Mesothelial cell of epicardium (in vitro differentiated cells): ENCODE measurements at places on chromosomes 11 and 22.

DNA sequence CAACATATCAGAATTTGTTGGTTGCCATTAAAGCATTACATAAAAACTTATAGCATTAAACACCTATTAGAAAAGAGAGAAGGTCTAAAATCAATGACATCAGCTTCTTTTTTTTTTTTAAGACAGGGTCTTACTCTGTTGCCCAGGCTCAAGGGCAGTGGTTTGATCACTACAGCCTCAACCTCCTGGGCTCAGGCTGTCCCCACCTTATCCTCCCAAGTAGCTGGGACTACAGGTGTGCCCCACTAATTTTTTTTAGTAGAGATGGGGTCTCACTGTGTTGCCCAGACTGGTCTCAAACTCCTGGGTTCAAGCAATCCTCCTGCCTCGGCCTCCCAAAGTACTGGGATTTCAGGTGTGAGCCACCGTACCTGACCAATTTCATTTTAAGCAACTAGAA lies 57.9 kb downstream of the ARHGEF12 start:
- no peak for DNase-seq

DNA sequence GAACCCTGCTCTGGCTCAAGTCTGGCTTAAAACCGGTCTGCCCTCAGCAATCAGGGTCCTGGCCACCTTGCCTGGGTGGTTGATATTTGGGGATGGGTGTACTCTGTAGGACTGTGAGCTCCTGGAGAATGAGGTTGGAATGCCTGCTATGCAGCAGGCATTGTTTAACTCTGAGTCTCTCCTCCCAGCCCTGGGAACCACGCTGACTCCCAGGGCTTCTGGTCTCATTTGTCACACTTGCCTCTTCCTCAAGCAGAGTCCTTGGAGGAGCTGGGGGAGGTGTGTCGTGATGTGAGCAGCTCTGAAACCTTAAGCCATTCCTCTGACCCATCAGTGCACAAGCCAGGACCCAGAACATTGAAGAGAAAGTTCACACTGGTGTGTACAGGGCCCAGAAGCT lies 340.1 kb downstream of the MN1 start:
- DNase-seq: peak; percentile 52

GRCh38 chr11:111632516-111633220 lies 30.4 kb downstream of the SIK2 start:
- no peak for DNase-seq

DNA sequence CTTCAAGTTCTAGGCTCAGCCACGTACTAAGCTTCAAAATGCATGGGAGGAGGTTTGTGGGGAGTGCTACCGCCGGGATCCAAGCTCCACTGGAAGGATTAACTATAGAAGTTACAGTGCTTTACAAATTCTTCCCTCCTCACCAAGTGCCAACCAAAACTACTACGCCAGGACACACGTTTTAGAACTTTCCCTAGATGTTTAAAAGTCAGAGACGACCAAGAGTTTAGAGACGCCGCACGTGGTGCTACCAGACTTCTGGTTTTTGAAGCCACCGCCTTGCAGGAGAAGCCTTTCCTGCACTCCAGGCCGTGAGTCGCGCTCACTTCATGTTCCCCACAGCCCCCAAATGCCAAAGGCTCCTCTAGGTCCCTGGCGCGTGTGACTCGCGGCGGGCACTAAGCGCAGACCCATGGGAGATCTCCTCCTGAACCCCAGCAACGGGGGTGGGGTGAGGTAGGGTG lies 734 bp downstream of the SNU13 start:
- DNase-seq: no peak

DNA sequence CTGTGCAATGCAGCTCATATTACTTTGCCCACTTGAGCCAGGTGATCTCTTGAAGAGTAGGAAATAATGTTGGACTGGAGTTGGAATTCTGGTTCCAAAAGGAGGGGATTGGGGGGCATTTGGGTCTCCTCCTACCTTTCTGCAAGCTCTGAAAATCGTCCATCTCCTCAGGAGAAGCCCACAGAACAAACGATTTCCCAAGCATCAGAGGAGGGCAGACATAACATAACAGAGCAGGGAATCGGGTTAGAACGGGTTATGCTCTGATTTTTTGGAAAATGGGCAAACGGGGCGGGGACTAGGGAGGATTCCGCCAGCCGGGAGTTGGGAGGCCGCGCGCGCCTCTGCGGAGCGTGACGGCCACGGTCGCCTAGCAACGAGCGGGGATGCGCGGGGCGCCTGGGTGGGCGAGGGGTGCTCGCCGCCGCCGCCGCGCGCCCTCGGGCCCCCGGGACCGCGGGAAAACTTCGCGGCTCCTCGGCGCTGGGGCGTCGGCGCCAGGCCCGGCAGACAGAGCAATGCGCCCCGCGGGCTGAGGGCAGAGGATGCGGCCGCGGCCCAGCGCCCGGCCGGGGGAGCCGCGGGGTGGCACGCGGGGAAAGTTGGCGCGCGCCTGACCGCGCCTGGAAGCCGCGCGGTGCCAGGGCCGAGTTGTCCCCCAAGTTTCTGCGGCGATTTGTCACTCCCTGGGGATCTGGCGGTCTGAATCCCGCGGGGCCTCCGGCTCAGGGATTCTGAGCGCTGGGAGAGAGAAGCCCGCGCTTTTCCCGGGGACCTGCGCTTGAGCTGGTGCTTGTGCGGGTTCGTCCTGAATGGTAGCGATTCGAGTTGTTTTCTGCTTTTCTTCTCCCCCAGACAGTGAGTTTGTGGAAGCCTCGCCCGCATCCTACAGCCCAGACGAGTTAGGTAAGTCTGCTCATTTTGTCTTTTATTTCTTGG lies 27.8 kb upstream of the AMOTL1 start:
- DNase-seq: peak; percentile 69

DNA sequence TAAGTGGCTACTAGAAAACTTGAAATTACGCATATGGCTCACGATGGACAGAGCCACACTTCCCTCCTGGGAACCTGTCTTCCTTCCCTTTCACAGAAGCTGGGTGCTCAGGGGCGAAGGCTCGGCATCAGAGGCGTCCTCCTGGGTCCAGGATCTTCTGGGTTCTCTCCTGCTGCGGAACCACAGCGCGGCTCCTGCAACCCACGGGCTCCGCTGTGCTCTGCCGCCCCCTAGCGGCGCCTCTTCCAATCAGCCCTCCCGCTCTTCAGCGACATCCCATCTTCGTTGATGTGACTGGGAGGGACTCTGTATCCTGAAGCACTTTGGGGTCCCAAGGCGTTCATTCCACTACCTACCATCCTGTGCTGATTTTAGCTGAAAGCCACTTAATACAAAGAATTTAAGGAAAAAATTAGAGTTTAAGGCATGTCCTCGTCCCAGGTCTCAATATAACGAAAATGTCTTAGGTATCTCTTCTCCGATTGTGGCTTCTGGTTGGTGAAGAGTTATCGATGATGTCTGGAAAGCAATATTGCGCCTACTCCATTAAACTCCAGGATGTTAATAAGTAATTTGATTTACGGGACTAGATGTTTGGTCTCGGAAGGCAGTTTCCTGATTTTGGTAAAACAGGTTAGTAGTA lies 14.8 kb upstream of the RPS3 start:
- DNase-seq: peak; percentile 78

- no peak for DNase-seq
Observed at GRCh38 chr11:81674211-81674610, 1059.5 kb downstream of the FAM181B start.

- no peak for DNase-seq
Observed at GRCh38 chr22:31628969-31629708, 32.9 kb downstream of the PISD start.

DNA sequence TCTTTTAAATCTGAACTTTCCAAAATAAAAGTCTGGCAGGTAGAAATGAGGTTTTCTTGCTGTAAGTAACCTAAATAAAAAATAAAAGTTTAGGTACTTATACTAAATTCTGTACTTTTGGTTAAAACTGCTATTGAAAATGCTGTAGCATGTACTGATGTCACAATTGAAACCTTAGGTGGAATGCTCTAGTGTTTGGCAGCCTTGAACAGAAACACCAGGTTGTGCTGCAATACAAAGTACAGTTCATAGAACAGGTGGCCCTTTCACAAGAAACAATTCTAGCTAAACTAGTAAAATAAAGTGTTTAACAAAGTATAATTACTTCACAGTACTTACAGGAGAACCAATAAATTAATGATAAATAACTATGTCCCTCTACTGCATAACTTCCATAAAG lies 25.1 kb downstream of the NPAT start:
- no peak for DNase-seq

- no peak for DNase-seq
Observed at GRCh38 chr22:41844036-41844435, 11.1 kb downstream of the SREBF2 start.

DNA sequence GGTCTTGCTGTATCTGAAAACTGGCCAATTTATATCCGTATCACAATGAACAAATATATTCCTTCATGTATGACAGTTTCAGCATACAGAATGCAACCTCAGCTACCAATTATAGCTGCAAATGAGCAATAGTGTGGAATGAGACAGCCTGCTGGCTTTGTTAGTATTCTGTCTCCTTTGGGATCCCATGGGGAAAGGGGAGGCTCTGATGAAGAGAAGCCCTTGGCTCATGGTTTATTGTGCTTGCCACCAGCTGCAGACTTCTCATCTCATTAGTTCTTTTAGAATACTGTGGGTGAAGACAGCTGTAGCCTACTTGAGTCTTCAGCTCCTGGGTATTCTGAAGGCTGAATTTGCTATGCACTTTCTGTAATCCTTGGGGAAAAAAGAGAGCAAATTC lies 42.4 kb downstream of the PITPNB start:
- DNase-seq: no peak

- DNase-seq: no peak
Observed at GRCh38 chr11:57974848-57975601, 48.7 kb upstream of the OR9Q1 start.

GRCh38 chr11:62394825-62395538 lies 23.9 kb upstream of the SCGB1A1 start:
- no peak for DNase-seq

DNA sequence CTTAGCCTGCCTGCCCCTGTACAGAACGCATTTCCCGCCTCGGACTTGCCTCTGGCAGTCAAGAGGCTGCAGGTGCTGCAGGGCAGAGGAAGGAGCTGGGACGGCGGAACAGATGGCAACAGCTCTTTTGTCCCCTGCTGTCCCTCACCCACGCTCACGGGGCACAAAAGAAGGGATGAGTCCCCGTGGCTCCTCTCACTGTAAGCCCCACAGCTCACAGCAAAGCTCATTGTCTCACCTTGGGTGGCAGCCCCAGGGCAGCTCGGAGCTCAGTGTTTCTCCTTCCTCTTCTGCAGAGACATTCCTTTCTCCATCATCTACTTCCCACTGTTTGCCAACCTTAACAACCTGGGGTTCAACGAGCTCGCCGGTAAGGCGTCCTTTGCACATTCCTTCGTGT lies 24.3 kb downstream of the SLC25A18 start:
- DNase-seq: no peak
